ENCODE measurements at places on chromosomes 16 and 17.

- peak; percentile 81 for DNase-seq
Measured at GRCh38 chr17:41724476-41725050, 9.9 kb downstream of the HAP1 start.

- no peak for DNase-seq
Measured at GRCh38 chr17:63760771-63761539, 12.4 kb downstream of the CCDC47 start.

DNA sequence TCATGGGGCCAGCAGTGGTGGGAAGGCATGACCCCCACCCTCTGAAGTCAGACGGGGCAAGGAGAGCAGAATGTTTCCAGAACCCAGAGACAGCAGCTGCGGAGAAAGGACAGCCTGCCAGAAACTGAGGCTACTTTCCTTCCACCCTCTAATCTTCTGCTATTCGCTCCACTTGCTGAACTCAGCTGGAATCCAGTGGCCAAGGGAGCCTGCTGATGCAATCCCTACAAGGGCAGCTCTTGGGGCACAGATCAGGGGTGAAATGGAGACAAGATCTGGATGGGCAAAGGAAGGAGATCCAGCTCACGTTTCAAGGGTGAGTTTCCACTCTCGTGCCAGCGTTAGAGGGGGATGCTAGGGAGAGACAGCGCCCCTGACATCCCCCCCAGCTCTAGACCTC, 479.1 kb downstream of the SLC39A11 start:
- DNase-seq, result peak; percentile 71

- no peak for DNase-seq
Measured at GRCh38 chr17:33052856-33053255, 61.2 kb downstream of the SPACA3 start.

- DNase-seq, result no peak
Measured at GRCh38 chr16:1199347-1200013, 25.6 kb downstream of the TPSG1 start.

DNA sequence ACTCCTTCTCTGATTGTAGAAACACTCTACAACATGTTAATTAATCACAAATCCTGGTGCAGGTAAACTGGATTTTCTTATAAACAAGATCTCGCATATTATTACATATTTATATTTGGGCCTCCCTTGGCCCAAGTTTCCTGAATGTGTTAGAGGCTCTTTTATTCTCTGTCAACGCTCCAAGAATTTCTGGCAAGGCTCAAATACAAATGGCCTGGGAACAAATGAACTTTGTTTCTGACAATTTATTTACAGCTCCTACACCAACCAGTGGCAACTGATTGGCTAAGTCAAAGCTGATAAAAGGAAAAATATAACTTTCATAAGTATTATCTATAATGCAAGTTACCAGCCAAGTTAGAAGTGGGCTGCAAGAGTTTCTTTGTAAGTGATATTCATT, 64.9 kb upstream of the CORO6 start:
- DNase-seq, result no peak

- peak; percentile 93 for DNase-seq
Measured at GRCh38 chr16:55052741-55053415, 122.2 kb downstream of the IRX5 start.

- peak; percentile 48 for DNase-seq
Measured at GRCh38 chr17:57941384-57942370, 13.5 kb downstream of the CUEDC1 start.

- no peak for DNase-seq
Measured at GRCh38 chr17:52709724-52710123, 551.2 kb upstream of the CA10 start.

All from osteoblast (primary cell).